ENCODE measurements at places on chromosomes 16 and 17.

DNA sequence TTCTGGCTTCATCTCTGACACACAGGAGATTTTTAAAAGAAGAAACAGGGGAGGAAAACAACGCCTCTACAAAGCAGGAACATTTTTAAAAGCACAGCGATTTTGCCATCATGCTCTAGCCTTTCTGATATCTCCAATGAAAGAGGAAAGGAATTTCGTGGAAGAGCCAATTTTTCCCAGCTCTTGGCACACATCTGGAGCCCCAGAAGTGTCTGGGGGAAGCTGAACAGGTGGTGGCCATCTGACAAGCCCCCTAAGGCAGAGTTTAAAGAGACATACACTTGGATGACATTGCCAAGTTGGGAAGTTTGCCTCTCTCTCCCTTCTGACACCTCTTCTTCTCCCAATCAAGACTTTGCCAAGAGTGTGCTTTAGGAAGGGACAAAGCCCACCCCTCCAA, 82.1 kb downstream of the CCT6B start:
- no peak for DNase-seq

DNA sequence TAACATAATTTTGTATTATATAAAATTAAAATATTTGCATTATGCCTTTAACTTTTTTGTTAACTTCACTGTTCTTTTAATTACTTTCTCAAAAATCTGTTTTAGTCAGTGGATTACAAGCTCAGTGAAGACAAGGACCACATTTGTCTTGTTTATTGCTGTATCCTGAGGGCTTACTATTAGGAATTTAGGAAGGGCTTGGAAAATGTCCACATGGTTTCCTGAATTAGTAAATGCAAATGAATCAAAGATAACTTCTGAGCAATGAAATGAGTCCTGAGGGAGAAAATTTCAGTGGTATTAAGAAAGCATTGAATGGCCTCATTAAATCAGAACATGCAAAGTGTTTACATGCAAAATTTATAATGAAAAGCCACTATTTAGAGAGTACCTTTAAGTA, 1293.2 kb upstream of the GOT2 start:
- no peak for DNase-seq

- DNase-seq: no peak
Measured at GRCh38 chr17:15213381-15214087, 51.6 kb downstream of the PMP22 start.

GRCh38 chr17:79988185-79988971, 47.3 kb downstream of the TBC1D16 start:
- no peak for DNase-seq

DNA sequence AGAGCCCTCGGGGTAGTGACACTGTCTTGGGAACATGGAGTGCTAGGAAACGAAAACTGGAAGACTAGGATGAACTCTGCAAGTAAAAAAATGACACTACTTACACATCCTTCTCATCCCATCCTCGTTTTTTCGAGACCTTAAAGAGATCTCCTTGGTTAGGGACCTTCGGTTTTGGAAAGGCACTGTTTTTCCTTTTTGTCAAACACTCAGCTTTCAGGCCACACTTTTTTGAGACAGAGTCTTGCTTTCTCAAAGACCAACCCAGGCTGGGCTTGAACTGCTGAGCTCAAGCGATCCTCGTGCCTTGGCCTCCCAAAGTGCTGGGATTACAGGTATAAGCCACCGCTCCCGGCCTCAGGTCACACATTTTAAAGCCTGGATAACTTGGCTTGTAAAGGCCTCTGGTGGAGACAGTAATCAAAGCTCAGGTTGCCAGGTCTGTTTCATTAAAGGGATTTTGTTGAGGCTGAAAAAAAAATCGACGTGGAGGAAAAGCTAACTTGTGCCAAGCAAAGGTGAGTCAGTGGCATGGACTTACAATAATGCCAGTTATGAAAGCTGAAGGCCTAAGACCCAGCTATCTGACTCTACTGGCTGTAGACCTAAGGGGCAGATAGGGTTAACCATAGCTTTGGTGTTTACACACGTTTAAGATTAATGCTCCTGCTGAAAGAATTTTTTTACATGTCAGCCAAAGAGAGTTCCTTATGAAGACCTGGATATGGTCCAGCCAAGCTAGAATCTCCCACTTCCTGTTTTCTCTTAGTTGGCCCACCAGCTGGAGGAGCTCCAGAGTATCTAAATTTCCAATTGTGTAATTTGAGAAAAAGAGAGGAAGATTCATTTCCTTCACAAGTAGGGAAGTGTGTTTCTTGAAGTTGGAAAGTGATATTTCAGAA, 823 bp downstream of the NBR1 start:
- DNase-seq: peak; percentile 88

DNA sequence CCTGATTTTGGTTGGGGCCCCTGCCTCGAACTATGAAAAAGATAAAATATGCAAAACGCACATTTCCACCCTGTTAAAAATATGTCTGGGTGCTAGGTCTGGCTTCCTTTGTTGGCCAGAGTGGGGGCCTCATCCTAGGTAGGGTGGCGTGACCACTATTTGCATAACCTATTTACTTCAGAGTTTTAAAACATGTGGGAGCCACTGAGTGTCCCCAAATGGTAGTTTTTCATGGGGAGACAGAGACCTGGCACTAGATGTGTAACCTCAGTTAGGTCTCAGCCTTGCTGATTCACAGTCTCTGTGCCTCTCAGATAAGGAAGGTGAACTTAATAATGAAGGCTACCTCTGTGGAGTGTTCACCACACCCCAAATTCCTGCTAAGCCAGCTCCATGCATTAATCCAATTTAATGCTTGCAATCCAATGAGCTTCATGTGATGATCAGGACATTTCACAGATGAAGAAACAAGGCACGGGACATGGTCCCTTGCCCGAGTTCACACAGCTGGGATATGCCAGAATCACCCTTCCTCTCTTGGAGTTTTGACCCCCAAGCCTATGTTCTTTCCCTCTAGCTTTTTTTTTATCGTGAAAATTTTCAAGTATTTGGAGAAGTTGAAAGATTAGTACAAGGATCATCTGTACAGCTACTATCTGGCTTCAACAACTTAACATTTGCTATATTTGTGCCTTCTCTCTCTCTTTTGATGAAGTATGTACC, 103.4 kb downstream of the IRF8 start:
- no peak for DNase-seq

DNA sequence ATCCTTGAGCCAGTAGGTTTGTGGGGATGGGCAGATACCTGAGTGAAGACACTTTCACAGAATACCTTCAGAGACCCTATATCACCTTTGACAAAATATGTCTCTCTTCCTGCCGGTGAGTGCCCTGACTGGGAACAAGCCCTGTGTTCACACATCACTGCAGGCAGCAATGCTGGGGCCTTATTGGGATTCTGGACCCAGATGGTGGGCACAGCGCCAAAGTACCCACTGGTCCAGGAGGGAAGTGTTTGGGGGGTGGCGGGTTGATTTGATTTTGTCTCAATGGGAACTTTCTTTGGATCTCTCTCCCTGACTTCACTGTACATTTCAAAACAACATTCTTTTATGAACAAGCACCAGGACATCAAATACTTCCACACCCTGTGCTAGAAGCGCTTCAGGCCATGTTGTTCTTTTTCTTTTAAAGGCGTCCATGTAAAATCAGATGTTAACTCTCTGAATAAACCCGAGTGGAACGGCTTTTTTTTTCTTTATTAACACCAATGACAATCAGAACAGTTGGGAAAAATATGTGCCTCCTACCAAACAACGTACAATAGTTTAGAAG, 62.4 kb upstream of the AKTIP start:
- DNase-seq: no peak

GRCh38 chr16:12061336-12062055, 85.0 kb downstream of the SNX29 start:
- DNase-seq: no peak

DNA sequence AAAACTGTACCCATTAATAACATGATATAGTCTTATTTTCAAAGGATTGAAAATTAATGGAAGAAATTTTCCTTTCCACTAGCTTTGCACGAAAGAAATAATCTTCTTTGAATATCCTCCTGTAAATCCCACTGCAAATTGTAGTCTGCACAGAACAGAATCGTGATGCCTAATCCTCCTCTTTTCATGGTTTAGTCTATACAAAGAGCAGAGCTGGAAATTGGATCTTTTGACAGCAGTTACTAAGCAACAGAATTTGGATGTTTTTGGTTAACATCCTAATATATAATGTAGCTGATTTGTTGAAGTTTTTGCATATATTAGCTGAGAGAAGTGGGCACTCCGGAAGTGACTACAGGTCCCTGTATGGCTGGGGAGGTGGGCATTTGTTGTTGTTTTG, 98.6 kb downstream of the WNT3 start:
- DNase-seq: no peak

- no peak for DNase-seq
Measured at GRCh38 chr16:27195076-27195741, 8.1 kb upstream of the KDM8 start.

- DNase-seq: no peak
Measured at GRCh38 chr16:21033704-21034103, 116.9 kb downstream of the DNAH3 start.

GRCh38 chr17:67615011-67615561, 102.7 kb upstream of the NOL11 start:
- DNase-seq: peak; percentile 45

- DNase-seq: peak; percentile 95
Measured at GRCh38 chr17:32755045-32755805, 121.7 kb downstream of the MYO1D start.

- DNase-seq: no peak
Measured at GRCh38 chr16:56470666-56471065, 19.3 kb downstream of the OGFOD1 start.

DNA sequence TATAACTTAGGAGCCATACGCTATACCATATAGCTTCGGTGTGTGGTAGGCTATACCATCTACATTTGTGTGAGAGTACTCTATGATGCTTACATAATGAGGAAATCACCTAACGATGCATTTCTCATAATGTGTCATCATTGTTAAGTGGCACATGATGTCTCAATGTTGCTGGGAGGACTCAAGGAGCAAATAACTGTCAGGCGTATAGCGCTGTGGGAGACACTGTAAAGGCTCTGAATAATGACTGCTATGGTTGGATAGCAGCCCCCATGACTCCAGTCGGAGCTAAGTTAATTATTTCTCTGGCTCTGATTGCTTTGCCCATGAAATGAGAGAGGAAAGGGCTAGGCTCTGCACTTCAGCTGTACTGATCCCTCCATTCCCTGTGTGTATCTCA, 197.2 kb downstream of the RGS9 start:
- no peak for DNase-seq

GRCh38 chr16:6682142-6682811, 650.4 kb upstream of the RBFOX1 start:
- peak; percentile 32 for DNase-seq

- DNase-seq: no peak
Measured at GRCh38 chr17:77869665-77870132, 88.8 kb upstream of the TNRC6C start.

DNA sequence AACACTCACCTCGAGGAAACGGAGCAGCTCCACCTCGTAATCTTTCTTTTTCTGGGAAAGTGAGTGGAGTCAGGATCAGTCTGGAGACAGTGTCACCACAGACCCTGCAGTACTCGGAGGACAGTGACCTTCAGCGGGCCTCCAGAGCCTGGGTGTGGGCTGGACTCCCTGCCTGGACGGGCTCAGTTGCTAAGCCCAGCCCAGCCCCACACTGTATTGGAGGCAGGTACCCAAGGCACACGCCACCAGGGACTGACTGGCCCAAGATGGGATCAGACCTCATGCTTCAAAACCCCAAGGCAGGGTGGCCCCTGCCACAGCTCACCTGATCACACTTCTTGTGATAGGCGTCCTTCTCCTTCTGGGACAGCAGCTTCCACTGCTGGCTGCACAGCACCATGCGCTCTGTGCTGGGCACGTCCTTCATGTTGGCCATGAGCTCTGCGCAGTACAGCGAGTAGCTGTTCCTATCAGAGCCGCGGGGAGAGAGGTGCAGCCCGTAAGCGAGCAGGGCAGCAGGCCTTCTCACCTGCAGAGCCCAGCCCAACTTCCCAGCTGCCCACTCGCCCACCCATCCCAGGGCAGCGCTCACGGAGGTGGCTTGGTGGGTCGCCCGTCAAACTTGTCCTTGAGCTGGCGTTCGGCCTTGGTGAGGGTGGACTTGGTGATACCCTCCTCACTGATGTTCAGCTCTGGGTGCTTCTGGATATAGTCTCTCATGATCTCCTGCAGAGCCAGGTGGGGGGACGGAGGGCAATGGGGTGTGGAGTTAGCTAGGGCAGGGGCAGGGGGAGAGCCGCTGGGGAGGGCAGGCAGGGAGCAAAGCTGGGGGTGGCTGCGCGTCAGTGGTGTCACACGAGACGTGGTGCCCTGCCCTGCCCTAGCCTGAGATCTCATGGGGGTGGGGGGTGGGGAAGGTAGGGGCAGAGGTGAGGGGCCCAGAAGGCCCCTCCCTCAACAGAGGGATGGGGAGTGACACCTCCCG, 7.9 kb downstream of the UBTF start:
- no peak for DNase-seq

DNA sequence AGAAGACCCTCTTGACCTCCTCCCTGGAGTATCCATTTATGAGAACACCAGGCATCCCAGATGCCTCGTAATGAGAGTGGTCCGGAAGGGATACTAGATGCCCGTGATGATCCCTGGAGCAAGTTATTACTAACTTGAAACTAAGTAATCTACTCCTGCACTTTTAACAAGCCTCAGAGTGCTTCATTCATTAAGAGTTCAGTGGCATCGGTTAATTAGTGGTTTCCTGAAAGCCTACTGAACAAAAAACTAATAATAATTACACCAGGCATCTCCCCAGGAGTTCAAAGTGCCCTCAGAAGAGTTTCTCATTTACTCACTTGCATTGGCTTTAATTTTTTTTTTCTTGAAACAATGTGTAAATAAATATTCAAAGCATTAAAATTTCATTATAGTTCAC, 22.2 kb downstream of the ZNF75A start:
- no peak for DNase-seq

- DNase-seq: no peak
Measured at GRCh38 chr17:50203604-50204345, 2.3 kb upstream of the COL1A1 start.

DNA sequence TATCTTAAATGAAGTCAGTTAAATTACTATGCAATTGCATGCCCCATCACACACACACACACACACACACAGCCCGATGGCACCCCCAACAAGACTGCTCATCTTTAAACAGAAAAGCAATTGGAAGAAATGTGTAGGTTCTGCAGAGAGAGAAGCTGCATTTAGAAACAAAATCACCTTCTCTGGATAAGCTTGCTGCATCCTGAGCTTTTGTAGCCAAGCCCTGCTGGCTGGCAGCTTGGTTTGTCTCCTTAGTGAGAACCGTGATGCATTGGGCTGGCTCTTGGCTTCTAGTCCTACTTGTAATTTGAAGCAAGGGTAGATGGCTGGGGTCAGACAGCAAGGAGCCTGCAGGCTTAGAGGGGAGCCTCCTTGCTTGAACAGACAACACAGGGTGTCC, 153.8 kb downstream of the SOX9 start:
- DNase-seq: no peak

Data from pons (tissue), 1 donor.